ENCODE measurements at places on chromosomes 5 and 9.

- DNase-seq, result no peak
These were observed 2.5 kb downstream of the SRP19 start for GRCh38 chr5:112863549-112863948.

GRCh38 chr5:69129413-69129812, 35.6 kb downstream of the SLC30A5 start:
- DNase-seq, result no peak

DNA sequence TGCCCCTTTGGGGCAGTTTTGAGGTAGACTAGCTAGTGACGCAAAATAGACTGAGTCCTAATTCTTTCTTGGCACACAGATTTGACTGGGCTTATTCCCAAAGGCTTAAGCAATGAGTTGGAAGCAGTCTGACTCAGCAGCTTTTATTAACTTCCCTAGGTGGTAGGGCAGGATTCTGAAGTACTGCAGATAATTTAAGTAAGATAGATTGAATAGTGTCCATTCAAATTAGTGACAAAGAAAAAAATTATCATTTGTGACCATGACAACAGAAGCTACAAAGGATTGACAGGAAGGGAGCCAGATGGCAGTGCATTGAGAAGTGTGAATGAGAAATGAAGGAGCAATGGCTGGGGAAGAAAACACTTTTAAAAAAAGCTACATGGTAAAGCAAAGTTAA, 649.4 kb downstream of the CDH9 start:
- no peak for DNase-seq

DNA sequence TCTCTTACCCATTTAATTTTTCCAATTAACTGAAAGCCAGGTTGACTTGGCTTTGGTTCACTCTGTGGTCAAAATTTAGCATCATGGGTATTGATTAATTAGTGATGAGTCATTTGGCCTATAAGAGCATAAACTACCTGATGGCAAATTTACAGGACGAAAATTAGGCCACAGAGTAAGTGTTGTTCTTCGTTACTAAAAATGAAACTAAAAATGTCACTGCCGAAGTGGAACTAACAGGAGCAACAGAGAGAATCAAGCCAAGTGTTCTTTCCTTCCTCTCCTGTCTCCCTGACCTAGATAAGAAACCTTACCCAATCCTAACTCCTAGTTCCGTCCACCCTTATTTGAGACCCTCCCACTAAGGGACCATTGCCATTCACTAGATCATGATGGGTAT, 176.9 kb downstream of the RAB3C start:
- no peak for DNase-seq
